Frontal cortex (tissue), 4 donors: ENCODE measurements at places on chromosomes 4 and X. TPM values are rescaled to one million over a fixed set of nuclear protein-coding genes. Genes with fewer than 3 reads are reported as not detected.

Gene ZFX
- 46.1 TPM for total RNA-seq

Gene DCAF8L1
- total RNA-seq = not detected

Gene XPNPEP2
- under 0.01 TPM for total RNA-seq

Gene IL2
- not detected for total RNA-seq

Gene MFAP3L
- 8.2 TPM for total RNA-seq

Gene FGFR3
- 6.9 TPM for total RNA-seq

Gene MEPE
- 1.2 TPM for total RNA-seq

Gene ADH7
- total RNA-seq = not detected

Gene SLC10A7
- total RNA-seq = 10.2 TPM

Gene TGIF2LX
- total RNA-seq = not detected
